Occipital lobe (tissue), 3 donors: ENCODE measurements at places on chromosomes 12 and 14. TPM values are rescaled to one million over a fixed set of nuclear protein-coding genes. Genes with fewer than 3 reads are reported as not detected.

The NFATC4 gene
- total RNA-seq, result 5.1 TPM

The CMKLR1 gene
- total RNA-seq, result 1.7 TPM

The OVCH1 gene
- total RNA-seq, result 1.2 TPM

The SDS gene
- 0.62 TPM for total RNA-seq

The CD163L1 gene
- 1.7 TPM for total RNA-seq

The SLC10A1 gene
- total RNA-seq, result not detected

The MUCL1 gene
- total RNA-seq, result not detected

The SYCP3 gene
- total RNA-seq, result 0.47 TPM

The GYS2 gene
- not detected for total RNA-seq

The CNOT2 gene
- 248 TPM for total RNA-seq

The SERPINA9 gene
- not detected for total RNA-seq

The ERH gene
- total RNA-seq, result 89.1 TPM

The TXNDC16 gene
- 73.8 TPM for total RNA-seq

The INSM2 gene
- total RNA-seq, result 0.47 TPM

The REM2 gene
- 1.7 TPM for total RNA-seq

The CLEC9A gene
- not detected for total RNA-seq

The FGF6 gene
- total RNA-seq, result not detected

The FIGNL2 gene
- total RNA-seq, result 0.47 TPM

The GSG1 gene
- not detected for total RNA-seq

The CAPS2 gene
- 10.0 TPM for total RNA-seq

The CFAP54 gene
- total RNA-seq, result 5.9 TPM

The MYG1 gene
- total RNA-seq, result 39.5 TPM

The TNFRSF1A gene
- 14.8 TPM for total RNA-seq

The SYT1 gene
- 166 TPM for total RNA-seq

The CLEC1B gene
- not detected for total RNA-seq

The FSCB gene
- not detected for total RNA-seq

The EIF2S1 gene
- total RNA-seq, result 92.8 TPM

The ESR2 gene
- total RNA-seq, result 1.4 TPM

The CELA1 gene
- not detected for total RNA-seq

The CCDC197 gene
- not detected for total RNA-seq

The DIO2 gene
- total RNA-seq, result 31.0 TPM

The KRT2 gene
- not detected for total RNA-seq

The ESPL1 gene
- total RNA-seq, result 1.7 TPM

The RASSF9 gene
- total RNA-seq, result 0.47 TPM

The RPL10L gene
- total RNA-seq, result not detected

The KRT6C gene
- not detected for total RNA-seq

The DPY19L2 gene
- 38.4 TPM for total RNA-seq

The CCDC196 gene
- not detected for total RNA-seq

The SAMD15 gene
- total RNA-seq, result 8.1 TPM

The ITGB7 gene
- not detected for total RNA-seq

The ARHGEF40 gene
- total RNA-seq, result 15.9 TPM

The RNU4-1 gene
- under 0.01 TPM for total RNA-seq

The MNAT1 gene
- total RNA-seq, result 91.9 TPM

The PPFIA2 gene
- 237 TPM for total RNA-seq

The AQP2 gene
- total RNA-seq, result not detected

The TAS2R9 gene
- 1.2 TPM for total RNA-seq

The ENDOU gene
- not detected for total RNA-seq
